ENCODE measurements at places on chromosomes 12 and 14.

DNA sequence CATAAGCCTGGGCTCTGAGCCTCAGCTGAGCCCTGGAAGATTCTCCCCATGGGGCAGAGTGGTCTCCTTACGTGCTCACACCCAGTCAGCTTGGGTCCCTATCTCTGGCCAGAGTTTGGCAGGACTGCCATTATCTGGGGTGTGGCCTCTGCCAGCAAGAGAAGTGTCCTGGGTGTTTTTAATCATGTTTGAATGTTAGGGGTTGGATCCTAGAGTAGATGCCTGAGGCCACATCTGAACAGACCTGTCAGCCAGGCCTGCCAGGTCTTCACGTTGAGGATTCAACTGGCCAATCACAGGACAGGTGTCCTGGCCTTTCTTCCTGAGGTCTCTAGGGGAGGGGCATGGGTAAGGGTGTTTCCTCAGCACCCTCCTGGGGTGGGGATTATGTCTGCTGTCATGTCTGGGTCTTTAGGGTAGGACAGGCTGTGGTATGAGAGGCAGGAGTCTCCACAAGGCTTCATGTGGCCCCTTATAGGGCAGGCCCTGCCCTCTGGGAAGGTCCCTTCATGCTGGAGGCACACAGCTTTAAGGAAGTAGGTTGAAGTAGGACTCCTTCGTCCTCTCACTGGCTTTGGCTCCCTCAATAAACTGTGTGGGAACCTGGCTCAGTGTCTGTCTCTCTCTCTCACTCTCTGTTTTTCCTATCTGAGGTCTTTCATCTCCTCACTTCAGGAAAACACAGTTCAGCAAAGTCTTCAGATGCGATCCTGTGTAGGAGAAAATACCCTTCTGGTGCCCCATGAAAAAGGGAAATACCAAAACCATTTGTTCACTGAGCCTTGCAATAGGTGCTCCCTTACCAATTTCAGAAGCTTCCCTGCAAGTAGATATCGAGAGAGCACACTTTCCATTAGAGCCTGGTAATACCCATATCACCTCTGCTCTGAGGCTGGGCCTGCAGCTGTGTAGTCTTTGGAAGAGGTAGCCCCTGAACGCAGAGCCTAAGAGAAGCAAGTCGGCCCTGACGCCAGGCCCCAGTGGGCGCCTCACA lies 6.7 kb upstream of the FITM1 start:
- DNase-seq: no peak

- peak; percentile 83 for DNase-seq
These were observed 789.6 kb downstream of the NRXN3 start for GRCh38 chr14:78959674-78960264.

DNA sequence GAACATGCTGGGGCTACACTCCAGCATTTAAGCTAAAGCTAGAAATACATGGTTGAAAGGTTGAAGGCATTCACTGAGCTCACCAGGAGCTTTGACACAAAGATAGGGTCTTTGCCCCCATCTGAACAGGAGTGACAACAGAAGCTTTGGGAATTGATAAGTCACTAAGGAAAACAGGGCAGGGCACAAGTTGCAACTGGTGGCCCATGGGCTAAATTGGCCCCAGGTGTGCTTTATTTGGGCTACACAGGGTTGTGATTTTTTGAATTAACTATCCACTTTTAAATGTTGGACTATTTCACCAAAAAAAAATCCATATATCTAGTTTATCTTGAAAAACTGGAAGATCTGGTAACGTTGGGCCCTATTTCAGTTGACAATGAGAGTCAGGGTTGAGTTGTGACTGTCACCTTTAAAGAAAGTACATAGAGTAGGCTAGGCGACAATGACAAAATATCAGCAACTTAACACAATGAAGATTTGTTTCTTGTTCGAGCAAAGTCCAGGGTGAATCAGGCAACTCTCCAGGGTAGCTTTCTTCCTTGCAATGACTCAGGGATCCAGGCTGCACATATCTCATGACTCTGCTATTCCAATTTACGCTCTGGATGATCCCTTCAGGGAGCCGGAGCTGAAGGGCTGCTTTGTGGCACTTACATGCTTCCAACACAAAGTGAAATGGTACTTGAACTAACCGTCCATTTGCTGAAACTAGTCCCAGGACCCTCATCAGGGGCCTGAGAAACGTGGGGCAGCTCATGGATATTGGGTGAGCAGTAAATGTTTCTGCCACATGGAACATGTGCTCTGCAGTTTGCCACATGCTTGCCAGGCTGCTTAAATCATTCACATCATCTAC lies 13.3 kb upstream of the EIF4B start:
- peak; percentile 76 for DNase-seq

DNA sequence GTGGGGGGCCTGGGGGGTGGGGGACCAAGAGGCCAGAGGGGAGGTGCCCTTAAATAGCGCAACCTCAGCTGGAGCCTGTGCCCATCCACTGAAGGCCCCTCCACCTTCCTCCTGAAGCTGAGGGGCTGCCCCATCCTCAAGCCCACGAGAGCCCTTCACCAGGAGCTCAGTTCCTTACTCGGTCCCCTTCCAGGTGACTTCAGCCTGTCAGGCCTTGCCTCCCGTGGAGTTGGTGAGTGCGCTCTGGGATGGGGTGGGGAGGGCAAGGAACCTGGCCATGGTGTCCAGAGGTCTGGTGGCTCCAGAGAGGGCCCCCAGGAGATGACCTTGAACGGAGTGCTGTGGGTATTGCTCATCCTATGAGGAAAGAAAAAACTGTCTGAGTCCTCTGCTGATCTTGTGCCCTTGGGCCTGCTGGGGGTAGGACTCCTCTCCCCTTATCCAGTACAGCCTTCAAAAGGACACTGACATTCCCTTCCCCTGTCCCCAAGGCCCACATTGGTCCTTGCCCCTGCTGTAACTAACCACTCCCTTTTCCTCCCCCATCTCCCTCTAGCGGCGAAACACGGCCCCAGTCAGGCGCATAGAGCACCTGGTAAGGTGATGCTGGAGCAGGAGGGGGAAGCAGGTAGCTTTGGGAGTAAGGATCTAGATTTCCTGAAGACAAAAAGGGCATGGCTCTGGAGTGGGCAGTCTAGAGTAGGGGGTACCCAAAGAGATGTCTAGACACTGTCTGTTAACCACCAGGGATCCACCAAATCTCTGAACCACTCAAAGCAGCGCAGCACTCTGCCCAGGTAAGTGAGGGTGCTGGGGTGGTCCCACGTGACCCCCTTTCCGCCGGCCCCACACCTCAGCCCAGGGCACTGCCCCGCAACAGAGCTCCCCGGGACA lies 3.6 kb downstream of the TNS2 start:
- DNase-seq: no peak

GRCh38 chr12:25859976-25860375 lies 98.5 kb upstream of the RASSF8 start:
- no peak for DNase-seq

DNA sequence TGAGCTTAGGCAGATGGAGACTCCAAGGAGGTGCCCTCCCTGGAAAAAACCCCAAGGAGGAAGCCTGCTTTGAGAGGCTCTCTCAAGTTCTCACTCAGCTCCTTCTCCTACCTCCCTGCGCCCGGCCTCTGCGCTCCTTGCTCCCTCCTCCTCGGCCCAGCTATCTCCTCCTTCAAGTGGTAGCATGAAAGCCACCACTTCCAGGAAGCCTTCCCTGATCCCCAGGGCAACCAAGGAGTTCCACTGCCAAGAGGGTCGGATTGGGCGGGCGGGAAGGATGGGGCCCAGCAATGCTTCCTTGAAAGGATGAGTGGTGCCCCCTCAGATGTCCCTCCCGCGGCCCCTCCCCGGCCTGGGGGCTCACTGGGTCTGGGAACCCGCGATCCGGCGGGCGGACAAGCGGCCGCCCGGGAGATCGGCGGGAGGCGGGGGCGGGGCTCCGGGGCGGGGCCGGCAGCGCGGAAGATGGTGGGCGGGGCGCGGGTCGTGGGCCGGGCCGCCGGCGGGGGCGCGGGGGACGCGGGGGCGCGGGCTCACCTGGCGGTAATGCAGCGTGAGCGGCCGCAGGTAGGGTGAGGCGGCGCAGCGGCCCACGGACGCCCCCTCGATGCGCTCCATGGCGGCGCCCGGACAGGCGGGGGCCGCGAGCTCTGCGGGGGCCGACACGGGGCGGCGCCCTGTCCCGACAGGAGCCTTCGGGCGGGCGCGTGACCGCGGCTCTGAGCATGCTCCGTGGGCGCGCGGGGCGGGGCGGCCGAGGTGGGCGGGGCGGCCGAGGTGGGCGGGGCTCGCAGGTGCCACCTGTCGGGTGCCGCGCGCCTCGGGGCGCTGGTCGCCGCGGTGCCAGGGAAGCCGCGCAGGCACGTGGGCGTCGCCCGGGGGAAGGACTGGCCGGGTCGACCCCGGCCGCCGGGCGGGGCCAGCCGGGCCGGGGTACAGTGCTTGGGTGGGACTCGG lies at the start of gene NUDT14:
Gene NUDT14, minus strand, starts transcription at position 721 of the 957 bp plus-strand sequence. Its CDS starts 103 bp downstream, at position 618.
- peak; percentile 26 for DNase-seq

DNA sequence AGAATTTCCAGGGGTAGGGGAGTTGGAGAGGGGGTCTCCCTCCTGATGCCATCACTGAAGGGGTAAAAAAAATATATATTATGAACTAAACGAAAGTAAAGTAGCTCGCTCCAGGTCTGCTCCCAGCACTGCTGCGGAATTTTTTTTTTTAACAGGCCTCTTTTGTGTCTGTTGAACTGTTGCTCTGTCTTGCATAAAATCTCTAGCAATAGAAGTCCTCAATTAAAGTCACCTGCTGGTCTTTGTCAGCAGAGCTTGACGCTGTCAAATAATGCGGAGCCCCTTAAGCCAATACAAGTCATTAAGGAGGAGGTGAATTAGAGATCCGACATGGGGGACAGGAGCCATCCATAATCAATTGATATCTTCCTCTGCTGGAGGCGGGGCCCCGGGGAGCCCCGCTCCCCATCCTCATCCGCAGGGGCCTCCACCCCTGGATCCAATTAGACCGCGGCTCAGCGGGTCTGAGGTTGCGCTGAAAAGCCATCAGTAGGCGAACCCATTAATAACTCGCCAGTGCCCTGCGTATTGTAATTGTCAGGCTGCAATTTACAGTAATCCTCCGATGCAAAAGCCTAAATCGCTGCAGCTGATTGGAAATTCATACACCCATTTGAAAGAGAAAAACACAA lies 85.6 kb downstream of the DICER1 start:
- no peak for DNase-seq

GRCh38 chr12:102948941-102949352 lies 8.5 kb upstream of the ASCL1 start:
- DNase-seq: peak; percentile 53
